ENCODE measurements at places on chromosomes 3 and 15.

DNA sequence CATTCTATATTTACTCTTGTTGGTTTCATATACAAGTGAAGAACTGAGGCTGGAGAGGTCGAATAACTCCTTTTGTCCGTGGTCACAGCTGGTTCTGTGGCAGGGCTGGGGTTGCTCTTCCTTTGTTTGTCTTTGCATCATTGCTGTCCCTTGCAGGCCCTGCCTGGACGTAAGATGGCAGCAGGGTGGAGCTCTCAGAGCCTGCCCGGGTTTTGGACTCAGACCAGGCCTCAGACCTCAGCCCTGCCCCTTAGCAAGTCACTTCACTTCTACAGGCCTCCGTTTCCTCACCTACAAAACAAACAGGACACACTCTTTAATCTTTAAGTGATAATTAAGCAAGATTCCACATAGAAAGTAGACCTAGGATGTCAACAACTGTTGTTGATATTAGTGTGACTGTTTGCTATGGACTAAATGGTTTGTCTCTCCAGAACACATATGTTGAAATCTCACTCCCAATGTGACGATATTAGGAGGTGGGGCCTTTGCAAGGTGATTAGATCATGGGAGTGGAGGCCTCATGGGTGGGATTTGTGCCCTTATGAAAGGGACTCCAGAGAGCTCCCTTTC is 65.6 kb upstream of the PLXNA1 start:
- DNase-seq, result no peak

- DNase-seq, result no peak
Measured at GRCh38 chr15:83287541-83288027, 3.1 kb upstream of the BNC1 start.

DNA sequence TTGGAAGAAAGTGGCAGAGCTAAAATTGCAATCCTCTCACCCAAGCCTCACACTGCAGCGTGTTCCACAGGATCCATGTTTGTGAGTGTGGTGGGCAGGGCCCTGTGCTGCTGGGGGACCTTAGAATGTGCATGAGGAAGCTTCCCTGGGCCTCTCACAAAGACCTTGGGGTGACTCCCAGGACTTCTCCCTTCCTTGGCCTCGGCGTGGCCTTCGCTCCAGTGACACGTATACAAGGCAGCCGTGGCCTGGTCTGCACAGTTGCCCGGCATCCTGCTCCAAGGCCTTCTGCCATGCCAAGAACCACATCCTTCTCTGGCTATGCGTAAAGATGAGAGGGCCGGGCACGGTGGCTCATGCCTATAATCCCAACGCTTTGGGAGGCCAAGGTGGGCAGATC is 196.4 kb downstream of the UACA start:
- DNase-seq, result no peak

DNA sequence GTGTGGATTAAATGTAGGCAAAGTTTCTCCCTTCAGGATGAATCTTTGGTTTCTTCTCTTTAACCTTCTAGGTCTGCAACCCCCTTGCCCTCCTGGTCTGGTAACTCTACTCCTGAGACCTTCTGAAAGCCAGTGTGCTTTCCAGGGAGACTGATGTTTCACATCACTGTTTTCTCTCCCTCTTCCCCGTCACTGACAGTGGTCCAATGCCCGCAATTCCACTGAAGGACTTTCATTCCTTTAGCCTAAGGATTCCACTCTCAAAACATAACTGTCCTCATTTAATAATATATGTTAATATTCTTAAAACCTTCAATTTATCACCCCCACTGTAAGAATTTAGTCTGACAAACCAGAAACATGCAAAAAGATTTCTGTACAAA is 101.5 kb upstream of the CPNE4 start:
- DNase-seq, result no peak

DNA sequence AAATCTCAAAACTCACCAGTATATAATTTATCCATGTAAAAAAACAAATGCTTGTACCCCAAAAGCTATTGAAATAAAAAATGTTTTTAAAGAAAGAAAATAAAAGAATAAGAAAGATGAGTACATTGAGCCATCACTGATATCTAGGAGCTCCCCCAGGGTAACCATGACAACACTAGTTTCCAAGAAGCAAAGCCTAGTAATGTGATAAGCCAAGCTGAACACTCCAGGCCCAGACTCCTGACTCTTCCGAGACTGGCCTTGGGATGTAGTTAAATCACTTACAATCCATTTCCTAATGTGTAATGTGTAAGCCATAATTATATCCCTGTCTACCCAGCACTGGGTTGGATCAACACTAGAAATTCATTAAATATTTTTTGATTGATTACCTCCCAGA is 21.1 kb upstream of the ATP8B4 start:
- no peak for DNase-seq

GRCh38 chr15:73685981-73686380 is 1.8 kb downstream of the CD276 start:
- DNase-seq, result no peak

GRCh38 chr3:38043486-38043885 is 4.5 kb downstream of the DLEC1 start:
- no peak for DNase-seq

- DNase-seq, result no peak
Measured at GRCh38 chr15:101441696-101442095, 47.8 kb downstream of the PCSK6 start.

DNA sequence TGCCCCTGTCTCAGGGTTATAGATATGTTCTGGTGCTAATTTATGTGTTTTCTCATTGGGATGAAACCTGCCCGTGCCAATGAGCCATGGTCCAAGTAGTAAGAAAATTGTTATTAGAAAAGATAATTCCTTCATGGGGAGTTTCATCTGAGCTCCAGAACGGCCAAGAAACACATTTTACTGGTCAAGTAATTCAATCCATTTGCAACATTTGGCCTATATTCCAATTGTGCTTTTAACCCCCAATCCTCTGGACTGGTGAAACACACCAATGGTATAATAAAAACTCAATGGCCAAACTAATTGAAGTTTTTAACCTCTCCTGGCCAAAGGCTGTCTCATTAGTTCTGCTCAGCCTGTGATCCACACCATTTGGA is 53.7 kb upstream of the XCR1 start:
- DNase-seq, result no peak

GRCh38 chr3:108036401-108036800 is 54.4 kb downstream of the CD47 start:
- DNase-seq, result no peak

DNA sequence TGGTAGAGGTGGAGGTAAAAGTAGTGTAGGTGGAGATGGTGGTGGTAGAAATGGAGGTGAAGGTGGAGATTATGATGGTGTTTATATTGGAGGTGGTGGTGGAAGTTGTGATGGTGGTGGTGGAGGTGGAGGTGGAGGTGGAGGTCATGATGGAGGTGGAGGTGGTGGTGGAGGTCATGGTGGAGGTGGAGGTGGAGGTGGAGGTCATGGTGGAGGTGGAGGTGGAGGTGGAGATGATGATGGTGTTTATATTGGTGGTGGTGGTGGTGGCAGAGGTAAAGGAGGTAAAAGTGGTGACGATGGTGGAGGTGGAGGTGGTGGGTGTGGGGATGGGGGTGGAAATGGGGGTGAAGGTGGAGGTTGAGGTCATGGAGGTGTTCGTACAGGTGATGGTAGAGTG is 107.8 kb downstream of the ASB7 start:
- no peak for DNase-seq

GRCh38 chr3:188362405-188362831 is 208.5 kb downstream of the LPP start:
- no peak for DNase-seq

- no peak for DNase-seq
Measured at GRCh38 chr3:119649761-119650160, 10.6 kb downstream of the POPDC2 start.

DNA sequence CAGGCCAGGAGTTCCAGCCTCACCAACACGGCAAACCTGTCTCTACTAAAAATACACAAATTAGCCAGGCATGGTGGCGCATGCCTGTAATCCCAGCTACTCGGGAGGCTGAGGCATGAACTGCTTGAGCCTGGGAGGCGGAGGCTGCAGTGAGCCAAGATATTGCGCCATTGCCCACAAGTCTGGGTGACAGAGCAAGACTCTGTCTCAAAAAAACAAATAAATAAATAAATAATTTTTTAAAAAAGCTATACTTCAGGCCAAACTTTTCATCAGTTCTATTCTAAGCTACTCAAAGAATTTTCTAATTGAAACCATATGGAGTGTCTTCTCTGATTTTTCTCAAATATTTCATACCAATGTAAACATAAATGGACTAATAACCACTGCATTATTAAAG is 43.5 kb downstream of the PHC3 start:
- DNase-seq, result no peak

DNA sequence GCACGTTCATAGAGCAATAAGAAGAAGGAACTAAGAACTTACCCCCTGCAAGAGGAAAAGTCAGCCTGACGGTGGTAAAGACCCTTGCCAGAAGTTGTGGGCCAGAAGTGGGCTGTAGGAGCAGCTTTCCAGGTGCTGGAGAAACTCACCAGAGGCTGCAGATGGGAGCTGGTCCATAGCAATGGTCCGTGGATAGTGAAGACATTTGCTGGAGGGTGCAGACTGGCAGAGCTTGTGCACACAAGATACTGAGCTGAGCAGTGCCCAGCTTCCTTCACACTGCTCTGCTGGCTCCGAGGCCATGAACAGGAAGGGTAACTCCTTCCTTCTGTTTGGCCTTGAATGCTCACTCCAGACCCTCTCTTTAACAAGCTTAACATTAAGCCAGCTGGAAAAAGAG is 149.8 kb upstream of the BNIP2 start:
- no peak for DNase-seq
